M059J (cell line): ENCODE measurements at places on chromosomes 3 and 15. TPM values are rescaled to one million over a fixed set of nuclear protein-coding genes. Genes with fewer than 3 reads are reported as not detected.
A peak's percentile ranks its signal among the peaks of the same experiment; 100 is the strongest.

The GCHFR gene
- 42.0 and 45.9 TPM in 2 replicates for total RNA-seq

The ASB7 gene
- 9.6 and 12.1 TPM in 2 replicates for total RNA-seq

The POC1A gene
- total RNA-seq: 7.6 and 10.7 TPM in 2 replicates

GRCh38 chr3:186107215-186108105, 1.4 kb downstream of the ETV5 start:
- DNase-seq: peak; percentile 81

GRCh38 chr15:44441095-44441501, 13.7 kb downstream of the CTDSPL2 start:
- DNase-seq: no peak

GRCh38 chr15:79522656-79523055, 90.5 kb downstream of the MINAR1 start:
- no peak for DNase-seq

- DNase-seq: no peak
Observed at GRCh38 chr15:85003593-85004312, 22.1 kb downstream of the PDE8A start.

GRCh38 chr15:75095594-75095993, 72.2 kb downstream of the PPCDC start:
- DNase-seq: no peak

GRCh38 chr15:94610485-94610884, 379.1 kb downstream of the MCTP2 start:
- no peak for DNase-seq

GRCh38 chr15:89790661-89791060, 14.5 kb downstream of the MESP2 start:
- DNase-seq: no peak

DNA sequence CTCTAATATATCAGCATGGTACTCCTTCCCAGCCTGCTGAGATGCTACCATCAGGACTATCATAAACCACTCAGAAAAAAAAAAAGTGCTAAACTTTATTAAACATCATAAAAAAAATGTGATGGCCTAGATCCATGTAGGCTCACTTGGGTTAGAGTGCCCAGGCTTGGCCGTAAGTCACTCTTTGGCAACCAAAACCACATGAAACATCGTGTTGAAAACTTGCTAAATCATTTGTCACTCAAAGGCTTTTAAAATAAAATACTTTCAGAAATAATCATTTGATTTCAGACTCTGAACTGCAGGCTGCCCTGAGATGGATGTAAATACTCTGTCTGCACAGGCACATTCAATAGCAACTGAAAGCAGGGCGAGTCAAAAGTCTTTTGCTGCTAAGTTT, 78.4 kb upstream of the WNT5A start:
- peak; percentile 39 for DNase-seq
